ENCODE measurements at places on chromosomes 5 and 9.
A peak's percentile ranks its signal among the peaks of the same experiment; 100 is the strongest.

DNA sequence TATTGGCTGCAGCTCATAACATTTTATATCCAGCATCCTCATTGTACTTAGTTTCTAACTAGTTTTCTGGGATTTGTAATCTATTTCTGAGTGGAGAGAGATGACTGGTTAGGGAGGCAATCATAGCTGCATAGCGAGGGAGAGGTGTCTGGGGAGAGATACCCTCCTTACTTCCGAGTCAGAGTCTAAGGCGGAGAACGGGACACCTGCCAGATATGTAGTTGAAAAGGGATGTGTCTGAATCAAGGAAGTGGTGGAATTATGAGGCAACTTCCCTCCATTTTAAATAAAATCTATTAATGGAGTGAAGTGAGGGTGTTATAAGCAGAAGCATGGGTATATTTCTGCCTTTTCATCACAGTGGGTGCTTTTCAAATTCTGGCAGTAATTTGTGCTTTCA, 126.5 kb downstream of the MAST4 start:
- no peak for DNase-seq

- no peak for DNase-seq
Observed at GRCh38 chr5:66653325-66653724, 57.1 kb downstream of the MAST4 start.

- no peak for DNase-seq
Observed at GRCh38 chr5:95962785-95963184, 1.1 kb upstream of the ELL2 start.

DNA sequence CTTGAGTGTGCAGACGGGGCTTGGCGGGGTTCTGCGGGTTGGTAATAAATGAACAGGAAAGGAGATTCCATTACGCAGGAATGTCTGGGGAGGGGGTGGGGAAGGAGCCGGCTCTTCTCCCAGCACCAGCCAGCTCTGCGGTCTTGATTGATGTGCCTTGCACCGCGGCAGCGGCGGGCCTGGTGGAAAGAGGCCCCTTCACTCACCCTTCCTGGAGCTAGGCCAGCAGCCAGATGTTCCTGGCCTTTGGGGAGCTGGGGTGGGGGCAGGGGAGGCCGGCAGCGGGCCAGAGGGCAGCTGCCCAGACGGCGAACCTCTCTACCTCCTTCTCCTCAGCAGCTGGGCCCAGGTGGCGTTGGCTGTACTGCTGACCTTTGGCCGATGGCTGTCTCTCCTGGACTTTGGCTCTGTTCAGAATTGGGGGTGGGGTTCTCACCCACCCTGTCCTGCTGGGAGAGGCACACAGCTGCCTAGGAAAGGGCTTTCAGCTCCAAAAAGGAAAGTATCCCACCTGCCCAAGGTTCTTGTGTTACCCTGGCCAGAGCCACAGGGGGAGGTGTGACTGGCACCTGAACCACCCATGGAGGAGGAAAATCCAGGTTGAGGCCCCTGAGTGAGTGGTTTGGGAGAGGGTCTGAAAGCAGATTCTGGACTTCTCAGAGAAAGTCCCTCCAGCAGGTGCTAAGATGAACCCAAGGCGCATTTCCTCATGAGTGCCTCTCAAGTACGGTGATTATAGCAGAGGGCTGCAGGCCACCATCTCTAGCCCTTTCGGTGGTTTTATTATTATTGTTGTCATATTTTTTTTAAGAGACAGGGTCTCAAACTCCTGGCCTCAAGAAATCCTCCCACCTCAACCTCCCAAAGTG, 58.0 kb upstream of the SYNPO start:
- DNase-seq, result no peak

DNA sequence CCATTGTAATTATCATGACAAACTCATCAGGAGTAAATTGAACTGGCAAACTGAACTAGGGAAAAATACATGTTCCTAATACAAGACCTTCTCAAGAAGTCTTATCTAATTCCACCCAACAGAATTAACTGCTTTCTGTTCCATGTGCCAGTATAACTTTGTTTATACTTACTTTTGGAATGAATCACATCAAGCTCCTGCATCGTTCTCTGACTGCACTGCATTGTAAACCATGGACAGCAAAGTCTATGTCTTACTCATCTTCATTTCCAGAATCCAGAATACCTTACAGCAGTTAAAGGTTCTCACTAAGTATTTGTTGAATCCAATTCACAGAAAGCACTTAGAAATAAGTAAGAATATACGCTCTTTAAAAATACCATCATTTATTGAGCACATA, 102.8 kb downstream of the PLK2 start:
- DNase-seq, result no peak

GRCh38 chr5:158175934-158176481, 317.1 kb upstream of the CLINT1 start:
- DNase-seq, result no peak

DNA sequence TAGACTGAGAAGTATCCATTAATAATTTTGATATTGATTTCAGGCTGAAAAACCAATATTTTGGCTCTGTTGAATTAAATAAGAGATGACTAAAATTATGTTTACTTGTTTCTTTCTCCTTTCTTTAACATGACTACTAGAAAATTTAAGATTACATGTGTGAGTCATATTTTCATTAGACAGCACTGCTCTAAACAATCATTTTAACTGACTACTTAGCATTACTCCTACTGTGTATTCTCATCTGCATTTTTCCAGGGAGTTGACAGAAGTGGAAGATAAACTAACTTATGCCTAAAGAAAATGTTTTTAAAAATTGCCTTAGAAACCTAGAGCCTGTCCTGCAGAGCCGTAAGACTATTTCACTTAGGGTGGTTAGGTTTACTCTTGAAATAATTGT, 29.1 kb downstream of the TNC start:
- DNase-seq, result no peak

GRCh38 chr9:34723141-34723540, 13.2 kb upstream of the CCL21 start:
- DNase-seq, result no peak

DNA sequence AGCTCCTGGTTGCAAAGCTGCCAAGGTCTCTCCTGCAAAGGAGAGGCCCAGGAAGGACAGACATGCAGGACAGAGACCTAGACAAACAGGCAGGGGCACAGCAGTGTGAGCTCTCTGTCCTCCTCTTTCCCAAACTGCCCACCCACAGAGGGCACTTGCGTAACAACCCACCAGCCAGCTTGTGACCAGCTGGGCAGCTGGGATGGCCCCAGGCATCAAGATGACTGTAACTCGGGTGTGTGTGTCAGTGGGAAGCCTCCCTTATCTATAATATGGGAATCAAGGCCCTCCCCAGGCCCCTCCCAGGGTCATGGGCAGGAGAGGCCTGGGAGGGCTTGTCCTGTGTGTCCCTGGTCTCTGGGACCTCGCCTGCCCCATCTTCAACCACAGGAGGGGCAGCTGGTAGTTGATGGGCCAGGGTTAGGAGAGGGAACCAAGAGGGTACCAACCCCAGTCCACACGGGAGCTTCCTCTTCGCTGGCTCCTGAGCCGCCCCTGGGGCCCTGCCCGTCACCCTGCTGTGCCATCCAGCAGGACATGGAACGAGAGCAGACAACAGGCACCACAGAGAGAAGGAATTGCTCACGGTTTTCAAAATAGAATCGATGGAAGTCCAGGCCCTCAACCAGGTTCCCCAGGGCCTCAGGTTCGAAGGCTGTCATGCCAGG, 37.9 kb downstream of the SLC6A7 start:
- no peak for DNase-seq

GRCh38 chr5:149338364-149338763, 6.9 kb upstream of the GRPEL2 start:
- no peak for DNase-seq

- no peak for DNase-seq
Observed at GRCh38 chr9:129471201-129472019, 149.5 kb downstream of the C9orf50 start.

DNA sequence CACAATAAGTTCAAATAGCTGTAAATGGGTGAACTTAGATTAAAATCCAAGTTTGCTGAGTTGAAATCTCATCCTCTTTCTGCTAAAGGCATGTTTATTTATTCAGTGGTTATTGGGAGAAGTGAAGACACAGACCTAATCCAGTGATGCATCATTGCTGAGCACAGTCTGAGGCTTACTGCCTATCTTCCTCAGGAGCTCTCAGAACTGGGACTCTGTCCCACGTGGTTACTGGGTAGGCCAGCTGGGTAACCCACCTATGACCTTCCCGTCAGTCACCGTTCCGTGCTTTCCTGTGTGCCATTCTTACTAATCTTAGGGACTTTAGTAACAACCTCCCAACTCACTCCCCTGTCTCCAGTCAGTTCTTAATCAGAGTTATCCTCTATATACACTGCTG, 226.8 kb upstream of the ATP10B start:
- DNase-seq, result no peak

DNA sequence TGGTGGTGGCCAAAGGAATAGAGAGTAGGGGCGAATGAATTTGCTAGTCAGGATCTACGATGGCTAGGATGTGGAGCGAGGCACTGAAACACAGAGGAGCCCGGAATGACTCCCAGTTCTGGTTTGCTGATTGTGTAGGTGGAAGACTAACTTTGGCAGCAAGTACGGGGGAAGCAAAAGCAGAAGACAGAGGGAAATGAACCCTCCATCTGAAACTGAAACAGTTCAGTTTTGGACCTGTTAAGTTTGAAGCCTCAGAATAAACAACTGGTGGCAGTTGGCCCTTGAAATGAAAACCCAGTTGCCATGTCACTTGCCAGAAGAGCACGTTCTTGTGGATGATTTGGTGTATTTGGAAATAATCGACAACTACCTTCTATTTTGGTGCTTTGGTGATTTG, 15.4 kb upstream of the SMIM15 start:
- no peak for DNase-seq

DNA sequence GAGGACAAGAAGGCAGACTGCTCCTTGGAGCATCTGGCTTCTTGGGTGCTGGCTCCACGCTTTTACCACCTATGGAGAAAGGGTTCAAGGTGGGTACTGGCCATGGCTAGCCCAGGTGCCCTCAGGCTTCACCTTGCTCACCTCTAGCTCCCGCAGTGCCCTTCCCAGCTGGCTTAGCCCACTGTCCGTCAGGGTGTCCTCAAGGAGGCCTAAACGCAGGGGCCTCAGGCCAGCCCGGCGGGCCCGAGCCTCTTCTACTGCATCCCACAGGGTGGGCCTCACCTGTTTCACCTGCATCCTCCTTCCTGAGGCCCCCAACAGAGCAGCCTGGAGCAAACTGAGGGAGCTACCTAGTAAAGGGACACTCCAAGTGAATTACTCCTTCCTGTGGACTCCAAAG, 9.1 kb downstream of the SLC35A4 start:
- no peak for DNase-seq

DNA sequence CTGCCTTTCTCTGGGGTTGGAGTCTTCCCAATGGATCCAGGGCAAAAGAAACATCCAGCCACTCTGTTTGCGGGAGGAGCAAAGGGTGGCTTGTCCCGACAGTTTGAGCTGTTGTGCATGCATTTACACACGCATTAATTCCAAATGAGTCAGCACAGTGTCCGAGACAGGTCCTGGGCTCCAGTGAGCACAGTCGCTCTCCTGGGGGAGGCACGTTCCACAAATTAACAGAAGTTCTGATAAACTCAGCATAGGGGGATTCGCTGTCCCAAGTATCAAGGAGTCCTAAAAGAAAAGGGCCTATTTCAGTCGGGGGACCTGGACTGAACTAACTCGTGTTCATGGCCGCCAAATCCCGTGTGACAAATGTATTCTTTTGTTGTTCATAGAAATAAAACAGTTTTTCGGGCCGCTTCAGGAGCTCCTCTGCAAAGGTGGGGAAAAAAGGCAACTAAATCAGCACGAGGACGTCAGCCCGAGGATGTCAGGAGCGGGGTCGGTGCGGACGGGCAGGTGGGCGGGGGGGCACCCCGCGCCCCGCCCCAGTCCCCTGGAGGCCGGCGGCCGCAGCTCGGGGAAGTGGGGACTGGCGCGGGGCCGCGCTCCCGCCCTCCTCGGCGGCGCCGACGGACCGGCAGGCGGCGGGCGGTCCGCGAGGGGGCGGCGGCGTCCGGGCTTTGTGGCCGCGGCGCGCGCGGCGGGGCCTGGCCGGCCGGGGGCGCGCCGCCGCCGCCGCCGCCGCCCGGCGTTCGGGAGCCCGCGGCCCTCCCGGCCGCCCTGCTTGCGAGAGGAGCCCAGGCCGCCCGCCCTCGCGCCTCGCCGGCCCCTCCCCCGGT, at the start of gene MSANTD3:
MSANTD3 (plus strand) TSS at position 614 of the 836 bp plus-strand sequence. CDS start 14,796 bp downstream, outside the sequence.
- DNase-seq, result no peak

DNA sequence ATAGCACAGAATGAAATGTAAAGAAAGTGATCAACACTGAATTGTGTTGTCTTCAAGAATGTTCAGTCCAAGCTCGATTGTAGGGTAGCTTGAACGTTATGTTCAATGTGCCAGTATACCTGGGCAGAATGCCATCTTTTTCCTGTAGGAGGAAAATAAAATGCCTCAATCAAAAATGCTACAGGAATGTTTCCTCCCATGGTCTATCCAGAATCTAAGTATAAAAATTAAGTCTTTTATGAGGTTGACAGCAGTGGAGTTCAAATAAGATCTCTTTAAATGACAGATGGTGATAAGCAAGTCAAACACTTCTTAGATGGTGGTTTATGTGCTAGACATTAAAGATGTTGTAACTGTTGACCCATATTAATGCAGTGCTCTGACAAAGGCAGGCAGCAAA, 488.6 kb downstream of the CSNK1G3 start:
- DNase-seq, result no peak

- no peak for DNase-seq
Observed at GRCh38 chr5:149887622-149888183, 56.9 kb downstream of the PDE6A start.

- DNase-seq, result no peak
Observed at GRCh38 chr5:103589357-103589756, 26.8 kb upstream of the NUDT12 start.

DNA sequence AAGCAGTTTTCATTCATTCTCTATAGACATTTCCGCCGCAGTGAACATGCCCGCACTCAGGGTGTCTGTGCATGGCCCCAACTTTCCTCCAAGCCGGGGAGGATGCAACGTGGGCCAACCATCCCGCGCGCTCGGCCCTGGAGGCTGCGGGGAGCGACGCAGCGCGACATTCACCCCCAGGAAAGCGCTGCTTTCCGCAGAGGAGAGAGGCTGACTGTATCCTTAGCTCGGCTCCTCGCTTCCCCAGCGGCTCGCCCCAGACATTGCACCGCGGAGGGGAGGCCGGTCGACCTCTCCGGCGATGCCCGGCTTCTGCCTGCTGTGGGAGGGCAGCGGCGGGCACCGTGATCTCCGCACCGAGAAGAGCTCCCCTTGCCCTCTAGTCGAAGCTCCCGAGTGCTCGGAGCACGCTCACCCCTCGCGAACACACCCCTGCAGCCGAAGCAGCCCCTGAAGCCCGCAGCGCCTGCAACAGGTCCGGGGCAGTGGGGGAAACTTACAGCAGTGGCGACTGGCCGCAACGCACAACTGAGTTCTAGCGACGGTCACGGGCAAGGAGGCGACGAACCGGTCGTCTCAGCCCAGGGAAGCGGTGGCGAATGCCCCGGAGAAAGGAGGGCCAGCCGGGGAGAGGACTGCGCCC, 600 bp downstream of the ENC1 start:
- no peak for DNase-seq

GRCh38 chr5:38551030-38552017, 5.1 kb downstream of the LIFR start:
- no peak for DNase-seq

- DNase-seq, result peak; percentile 56
Observed at GRCh38 chr9:129282731-129283211, 104.7 kb upstream of the IER5L start.

Data from vagina (tissue), 2 donors.